Foreskin fibroblast (primary cell): ENCODE measurements at places on chromosomes 13 and 19.

DNA sequence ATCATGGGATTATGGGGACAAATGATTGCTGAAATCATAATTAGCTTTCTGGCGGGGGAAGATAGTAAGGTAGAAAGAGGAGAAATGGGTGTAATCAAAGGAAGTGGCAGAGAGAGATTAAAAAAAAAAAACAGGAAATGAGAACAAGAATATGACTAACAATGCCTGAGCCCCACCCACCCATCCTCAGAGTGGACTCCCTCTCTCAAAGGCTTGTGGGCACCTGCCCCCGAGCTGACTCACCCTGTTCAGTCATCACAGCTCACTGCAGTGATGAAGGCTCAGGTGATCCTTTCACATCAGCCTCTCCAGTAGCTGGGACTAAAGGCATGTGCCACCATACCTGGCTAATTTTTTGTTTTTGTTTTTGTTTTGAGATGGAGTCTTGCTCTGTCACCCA lies 26.4 kb upstream of the TPT1 start:
- peak; percentile 91 for DNase-seq

DNA sequence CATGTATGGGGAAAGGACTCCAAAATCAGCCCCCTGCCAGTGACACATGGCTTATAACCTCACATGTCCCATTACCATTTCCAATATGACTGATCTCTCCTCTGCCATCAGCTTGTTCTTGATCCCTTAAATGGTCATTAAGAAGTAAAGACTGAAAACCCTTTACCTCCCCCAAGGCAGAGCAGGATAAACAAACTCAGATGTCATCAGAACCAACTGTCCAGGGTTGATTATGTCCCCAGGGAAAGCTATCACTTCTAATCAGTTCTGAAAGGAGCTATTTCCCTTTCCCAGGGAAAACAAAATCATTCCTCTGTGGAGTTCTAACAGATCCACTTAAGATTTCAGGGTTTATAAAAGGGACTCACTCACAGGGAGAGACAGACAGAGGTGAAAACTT lies 350.9 kb downstream of the SUCLA2 start:
- no peak for DNase-seq

- DNase-seq: peak; percentile 41
Observed at GRCh38 chr19:574658-575526, 2.5 kb downstream of the BSG start.

DNA sequence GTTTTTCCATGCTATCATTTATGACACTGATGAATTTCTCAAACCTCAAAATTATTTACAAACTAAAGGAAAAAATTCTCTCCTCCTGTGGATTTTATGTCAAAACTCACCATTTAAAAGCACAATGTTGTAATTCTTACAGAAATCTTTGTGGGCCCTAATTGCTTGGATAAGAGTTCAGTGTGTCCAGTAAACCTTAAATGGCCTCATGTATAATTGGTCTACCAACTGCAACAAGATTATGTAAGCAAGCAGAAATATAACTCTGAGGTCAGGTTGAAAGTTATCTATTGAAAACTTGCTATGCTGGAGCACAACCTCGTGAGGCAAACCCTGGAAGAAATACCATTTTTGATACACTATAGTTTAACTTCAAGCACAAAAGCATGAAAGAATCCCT lies 22.0 kb downstream of the VWA8 start:
- no peak for DNase-seq

DNA sequence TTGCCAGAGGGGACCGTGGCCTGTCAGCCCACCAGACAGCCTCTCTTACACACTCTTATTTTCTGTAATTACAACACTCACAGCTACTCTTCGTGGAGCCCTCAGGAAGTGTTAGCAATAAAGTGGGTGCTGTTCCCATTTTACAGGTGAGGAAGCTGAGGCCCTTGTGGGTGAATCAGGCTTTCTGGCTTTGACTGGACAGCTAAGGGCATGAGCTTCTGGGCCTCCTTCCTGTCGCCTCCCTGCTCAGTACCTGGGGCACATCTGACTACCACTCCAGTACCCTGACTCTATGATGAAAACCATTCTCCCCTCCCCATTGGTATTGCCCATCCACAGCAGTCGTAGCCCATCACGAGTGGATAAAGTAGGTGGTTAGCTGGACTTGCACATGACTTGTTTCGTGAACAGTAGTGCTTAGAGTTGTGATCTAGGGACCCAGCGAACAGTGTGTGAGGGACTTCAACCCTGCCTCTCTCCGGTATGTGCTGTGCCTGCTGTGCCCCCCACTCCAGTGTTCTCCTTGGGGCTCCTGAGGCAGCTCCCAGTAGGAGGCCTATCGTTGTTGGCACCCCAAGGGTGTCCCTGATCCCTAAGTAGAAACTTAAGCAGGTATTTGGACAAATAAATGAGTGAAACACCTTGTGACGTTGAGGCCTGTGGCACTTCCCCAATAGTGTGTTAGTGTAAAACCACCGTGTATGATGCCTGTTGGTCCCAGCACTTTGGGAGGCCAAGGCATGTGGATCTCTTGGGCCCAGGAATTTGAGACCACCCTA lies 38.6 kb downstream of the GATAD2A start:
- DNase-seq: no peak

DNA sequence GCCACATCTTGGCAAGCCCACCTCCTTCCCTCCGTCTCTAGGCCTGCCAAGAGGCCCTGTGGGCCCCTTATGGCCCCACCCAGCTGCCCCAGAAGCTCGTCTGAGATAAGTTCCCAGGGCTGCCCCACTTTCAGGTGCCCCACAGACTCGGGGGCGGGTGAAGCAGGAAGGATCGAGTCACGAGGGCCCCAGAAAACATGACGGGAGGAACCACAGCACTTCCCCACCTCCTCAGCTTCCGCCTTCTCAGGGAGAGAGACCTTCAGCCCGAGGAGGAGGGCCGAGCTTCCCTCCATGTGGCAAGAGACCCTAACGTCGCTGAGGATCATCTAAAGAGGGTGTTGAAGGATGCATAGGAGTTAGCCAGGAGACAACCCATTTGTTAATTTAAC lies 4.5 kb upstream of the IL12RB1 start:
- no peak for DNase-seq

GRCh38 chr13:98766697-98767096 lies 14.2 kb upstream of the SLC15A1 start:
- DNase-seq: no peak

DNA sequence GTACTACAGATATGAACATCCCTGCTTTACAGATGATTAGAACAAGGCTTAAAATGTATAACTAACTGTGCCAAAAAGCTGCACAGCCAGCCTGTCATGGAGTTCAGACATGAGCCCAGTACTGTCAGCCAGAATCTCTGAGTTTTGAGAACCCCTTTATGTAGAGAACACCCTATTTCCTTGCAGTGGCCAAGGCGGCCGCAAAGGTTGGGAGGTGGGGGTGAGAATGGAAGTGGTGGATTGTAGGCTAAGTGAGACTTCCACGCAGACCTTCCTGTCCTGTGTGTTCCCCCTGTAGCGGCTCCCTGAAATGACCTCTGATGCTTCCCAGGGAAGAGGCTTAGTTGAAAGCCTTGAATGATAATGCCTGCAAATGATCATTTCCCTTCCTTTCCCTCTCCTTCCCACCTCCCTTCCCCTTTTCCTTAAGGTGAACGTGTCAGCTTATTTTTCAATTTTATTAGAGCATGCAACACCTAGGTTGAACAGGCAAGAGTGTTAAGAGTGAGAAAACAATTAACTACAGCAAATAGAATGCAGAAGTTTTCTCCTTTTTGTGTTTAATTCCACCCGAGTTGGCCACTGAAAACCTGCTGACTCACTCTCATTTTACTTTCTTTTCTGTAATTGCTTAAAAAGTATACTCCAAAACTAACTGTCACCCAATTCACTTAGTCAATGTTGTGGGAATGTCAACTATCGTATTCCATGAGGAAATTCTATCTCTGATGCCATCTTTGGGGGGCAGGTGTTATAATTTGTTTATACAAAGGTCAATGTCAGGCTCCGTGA lies 167.0 kb upstream of the EDNRB start:
- DNase-seq: no peak

DNA sequence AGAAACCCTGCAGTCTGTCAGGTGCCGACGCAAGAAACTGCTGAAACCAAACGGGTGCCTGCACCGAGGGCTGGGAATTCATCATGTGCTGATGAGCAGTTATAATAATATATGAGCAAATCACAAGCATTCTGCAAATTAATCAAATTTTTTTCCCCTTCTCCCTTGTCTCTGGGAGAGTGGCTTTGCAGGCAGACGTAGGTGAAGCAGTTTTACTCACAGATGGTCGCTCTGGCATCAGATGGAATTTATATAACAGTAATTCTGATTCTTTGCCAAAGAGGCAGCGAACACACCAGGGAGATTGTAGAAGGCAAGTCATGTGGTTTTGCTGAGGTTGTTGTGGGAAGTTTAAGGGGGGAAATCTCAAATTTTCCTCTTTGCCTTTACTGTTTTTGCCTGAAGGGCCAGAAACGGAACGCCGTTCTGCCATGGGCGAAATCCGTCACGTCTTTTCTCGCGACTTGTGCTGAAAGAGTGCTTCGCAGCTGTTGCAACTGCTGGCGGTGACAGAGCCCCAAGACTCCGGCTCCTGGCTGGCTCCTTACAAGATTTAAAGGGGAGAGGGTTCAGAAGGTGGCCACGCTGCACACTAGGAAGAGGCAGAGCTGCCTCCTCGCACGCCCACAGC lies 320.1 kb downstream of the ZNF536 start:
- DNase-seq: peak; percentile 51

DNA sequence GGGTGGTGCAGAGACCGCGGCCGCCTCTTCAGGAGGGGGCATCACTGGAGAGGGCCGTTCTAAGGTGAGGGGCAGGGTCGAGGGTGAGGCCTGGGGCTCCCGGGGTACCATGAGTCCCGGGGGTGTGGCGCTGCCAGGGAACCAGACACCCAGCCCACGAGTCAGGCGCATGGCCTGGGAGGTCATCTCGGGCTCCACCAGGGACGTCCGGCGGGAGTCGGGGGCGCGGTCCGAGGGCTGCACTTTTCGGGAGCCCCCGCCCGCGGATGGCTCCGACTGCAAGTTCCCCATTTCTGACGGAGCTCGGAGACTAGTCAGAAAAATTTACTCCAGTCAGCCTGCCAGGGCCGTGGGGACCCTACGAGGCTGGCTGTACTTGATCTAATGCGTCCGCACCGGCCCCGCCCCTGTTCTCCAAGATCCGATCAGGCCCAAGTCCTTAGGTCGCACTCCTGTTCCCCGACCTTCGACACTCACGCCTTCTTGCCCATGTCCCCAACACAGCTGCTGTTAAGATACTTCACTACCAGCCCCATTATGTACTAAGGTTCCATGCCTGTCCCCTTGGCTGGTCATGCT lies 774 bp downstream of the GGN start:
- peak; percentile 52 for DNase-seq

DNA sequence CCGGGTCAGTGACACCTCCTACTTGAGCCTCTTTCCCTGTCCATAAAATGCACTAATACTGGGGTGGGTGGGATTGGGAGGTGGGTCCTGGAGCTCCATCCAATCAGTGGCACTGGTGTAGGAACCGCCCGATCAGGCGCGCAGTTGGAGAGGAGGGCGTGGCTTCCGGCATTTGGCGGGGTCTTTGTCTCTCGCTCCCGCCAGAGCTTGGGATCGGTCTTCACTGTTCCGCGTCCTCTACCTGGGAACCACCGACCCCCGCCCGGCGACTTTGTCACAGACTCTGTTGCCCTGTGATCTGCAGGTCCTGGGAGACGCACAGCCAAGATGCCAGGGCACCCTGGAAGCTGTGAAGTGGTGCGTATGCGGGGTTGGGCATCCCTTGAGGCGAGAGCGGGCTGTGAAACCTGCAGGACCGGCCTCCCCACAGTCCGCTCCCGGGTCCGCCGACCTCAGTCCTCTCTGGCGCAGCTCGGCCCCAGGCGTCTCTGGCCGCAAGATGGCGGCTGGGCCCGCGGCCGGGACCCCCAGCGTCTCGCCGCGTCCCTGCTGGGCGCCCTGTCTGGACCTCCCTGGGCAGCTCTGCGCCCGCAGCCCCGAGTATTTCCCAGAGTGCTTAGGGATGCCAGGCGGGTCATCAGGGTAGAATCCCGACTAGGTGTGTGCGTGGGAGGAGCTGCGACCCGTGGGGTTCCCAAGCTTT lies 41.6 kb upstream of the ZNF730 start:
- peak; percentile 81 for DNase-seq

DNA sequence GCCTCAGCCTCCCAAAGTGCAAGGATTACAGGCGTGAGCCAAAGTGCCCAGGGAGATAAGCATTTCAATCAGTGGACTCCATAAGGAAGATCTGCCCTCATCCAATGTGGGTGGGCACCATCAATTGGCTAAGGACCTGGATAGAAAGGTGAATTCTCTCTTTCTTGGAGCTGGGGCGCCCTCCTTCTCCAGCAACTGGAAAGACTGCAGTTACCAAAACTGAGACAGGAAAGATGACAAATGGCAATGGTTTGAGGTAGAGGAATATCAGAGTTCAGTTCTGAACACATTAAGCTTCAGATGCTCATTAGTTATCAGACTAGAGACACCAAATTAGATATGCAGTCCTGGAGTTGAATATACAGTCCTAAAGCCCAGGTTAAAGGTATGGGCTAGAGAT lies 10.5 kb upstream of the ELF1 start:
- DNase-seq: no peak

DNA sequence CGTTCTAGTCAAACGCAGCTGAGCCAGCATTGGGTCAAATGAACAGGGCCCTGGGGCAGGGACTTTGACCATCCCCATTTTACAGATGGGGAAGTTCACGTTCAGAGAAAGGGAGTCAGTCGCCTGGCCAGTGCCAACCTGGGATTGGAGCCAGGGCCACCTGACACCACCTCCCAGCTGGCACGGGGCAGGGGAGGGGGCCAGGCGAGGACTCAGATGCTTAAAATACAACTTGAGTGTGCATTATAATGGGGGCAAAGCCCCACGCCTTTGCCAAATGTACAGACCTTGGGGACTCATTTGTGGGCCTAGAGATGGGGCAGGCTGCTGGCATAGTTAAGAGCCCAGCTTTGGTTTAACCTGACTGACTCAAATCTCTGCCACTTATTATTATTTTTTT lies 14.6 kb downstream of the PRR12 start:
- no peak for DNase-seq

DNA sequence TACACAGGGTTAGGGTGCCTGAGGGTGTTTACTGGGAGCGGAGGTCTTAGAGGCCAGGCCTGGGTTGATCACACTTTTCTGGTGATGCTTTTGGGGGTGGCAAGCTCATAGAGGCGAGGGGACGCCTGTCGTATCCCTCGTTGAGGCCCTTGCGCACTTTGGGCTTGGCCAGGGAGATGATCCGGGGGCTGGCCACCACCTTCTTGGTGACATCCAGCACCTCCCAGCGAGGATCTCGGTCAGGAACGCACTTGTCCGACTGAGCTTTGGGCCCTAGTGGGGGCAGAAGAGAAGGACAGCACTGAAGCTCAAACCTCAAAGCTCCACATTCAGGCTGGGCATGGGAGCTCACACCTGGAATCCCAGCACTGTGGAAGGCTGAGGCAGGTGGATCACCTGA lies 17.6 kb upstream of the MIER2 start:
- no peak for DNase-seq

GRCh38 chr13:110234532-110234931 lies 72.4 kb downstream of the COL4A1 start:
- no peak for DNase-seq
